ENCODE measurements at places on chromosomes 7 and 10.

DNA sequence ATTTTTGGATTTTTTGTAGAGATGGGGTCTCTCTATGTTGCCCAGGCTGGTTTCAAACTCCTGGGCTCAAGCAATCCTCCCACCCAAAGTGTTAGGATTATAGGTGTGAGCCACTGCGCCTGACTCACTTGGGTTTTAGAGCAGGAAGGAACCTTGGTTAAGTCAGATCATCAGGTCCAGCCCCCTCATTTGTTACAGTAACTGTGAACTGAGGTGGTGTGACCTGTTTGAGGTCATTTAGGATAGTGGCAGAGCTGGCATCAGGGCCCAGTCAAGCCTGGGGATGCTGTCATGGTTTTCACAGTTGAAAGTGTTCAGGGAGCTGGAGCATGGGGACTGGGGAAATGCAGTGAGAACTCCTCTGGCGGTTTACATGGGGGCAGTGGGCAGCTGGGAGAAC is 159.6 kb downstream of the TAX1BP1 start:
- no peak for DNase-seq

DNA sequence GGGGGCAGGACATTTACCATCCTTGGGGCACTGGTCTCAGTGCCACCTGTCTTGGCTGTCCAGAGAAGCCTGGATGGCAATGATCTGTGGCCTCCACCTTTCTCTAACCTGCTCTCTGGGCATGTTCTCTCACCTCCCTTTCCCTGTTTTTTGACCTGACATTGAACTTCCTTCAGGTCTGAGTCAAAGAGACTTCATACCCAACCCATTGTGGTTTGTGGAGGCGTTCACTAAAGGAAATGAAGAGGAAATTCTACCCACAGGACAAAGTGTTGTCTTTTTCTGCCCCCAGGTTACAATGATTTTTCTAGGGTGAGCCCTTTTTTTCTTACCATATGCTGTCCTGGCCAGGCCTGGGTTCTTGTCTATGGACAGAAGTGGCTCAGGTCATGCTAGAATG is 76.6 kb downstream of the CYP26A1 start:
- DNase-seq: no peak

GRCh38 chr7:1531263-1531978 is 919 bp downstream of the MAFK start:
- DNase-seq: no peak

DNA sequence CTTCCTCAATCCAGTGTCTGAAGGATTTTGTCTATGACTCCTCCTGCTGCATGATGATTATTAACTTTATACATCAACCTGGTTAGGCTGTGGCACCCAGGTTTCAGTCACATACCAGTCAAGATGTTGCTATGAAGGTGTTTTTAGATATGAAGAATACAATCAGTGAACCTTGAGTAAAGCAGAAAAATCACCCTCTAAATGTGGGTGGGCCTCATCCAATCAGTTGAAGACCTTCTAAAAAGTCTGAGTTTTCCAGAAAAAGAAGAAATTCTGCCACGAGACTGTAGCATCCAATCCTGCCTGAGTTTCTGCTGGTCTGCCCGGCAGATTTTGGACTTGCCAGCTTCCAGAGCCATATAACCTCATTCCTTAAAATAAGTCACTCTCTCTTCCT is 126.1 kb upstream of the FRMD4A start:
- no peak for DNase-seq

DNA sequence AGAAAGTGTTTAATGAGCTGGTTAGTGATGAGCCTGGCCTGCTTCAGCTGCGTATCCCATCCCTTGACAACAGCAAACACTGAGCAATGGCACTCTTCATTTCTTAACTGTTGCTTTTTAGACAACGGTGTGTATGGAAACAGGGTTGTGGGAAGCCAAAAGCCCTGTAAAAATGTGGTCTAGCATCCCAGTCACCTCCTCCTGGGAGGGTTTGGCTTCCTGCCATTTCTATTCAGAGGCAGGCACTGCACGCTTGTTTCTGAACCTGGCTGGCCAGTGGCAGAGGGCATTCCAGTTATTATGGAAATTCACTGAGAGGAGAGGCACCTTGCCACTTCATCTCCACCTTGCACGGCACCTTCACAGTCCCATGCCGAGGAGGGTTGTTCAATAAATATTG is 123.0 kb upstream of the ADARB2 start:
- no peak for DNase-seq

DNA sequence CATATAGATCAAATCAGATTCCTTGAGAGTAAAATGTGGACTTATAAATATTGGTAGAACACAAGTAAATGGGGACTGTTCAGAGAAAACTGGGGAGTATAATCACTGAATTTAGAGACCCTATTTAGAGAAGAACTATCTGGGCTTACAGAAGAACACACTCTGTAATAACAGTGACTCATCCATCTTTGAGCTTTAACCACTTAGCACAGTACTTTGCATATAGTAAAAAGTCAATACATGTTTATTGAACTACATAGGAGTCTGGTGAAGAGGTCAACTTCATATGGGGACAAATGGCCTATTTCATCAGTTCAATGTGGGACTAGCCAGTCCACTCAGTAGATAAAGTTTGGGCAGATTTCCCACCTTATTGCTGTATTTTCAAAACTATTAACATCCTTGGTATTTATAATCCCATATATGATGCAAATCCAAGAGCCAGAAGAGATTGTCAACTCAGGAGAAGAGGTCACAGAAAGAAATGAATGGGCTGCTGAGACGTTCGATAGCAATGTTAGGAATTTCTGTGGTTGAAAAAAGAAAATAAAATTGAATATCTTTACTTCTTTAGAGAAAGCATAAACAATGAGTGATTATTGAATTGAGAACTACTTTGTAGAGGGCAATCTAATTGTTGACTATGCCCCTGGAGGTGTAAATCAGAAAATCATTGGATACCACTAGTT is 119.3 kb upstream of the CACNA2D1 start:
- no peak for DNase-seq

DNA sequence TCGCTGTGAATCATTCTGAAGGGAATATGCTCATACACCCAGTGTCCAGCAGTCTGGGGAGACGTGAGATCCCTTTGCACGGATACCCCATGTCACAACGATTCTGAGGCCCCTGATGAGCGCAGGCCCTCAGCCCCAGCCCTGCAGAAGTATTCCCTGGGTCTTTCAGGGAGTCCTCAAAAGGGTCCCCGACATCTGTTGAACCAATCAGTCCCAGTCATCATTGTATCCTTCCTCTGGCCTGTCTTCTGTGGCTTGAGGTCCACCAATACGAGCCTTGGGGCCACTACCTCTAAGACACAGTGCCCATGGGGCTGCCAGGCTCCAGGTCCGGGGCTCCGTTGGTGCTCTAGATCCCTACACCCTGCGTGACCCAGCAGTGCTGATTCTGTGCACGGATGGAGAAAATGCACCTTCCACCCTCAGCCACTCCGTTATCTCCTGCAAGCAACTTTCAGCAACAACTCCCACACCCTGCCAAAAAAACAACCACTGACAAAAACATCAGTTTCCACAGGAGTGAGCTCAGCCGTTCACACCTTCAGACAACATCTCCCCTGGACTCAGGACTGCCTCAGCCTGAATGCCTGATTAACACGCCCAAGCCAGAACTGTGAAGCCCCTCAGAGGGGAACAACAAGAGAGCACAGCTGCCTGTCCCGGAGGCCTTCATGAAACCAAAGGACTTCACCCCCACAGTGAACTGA is 46.9 kb upstream of the KDM7A start:
- DNase-seq: no peak

GRCh38 chr10:107480781-107481180 is 316.3 kb upstream of the SORCS1 start:
- DNase-seq: no peak

GRCh38 chr7:39248692-39249090 is 271.0 kb downstream of the POU6F2 start:
- DNase-seq: no peak

GRCh38 chr7:149281508-149282330 is 19.7 kb downstream of the ZNF783 start:
- DNase-seq: no peak

Data from putamen (tissue), 1 donor.